Stimulated activated CD4-positive, alpha-beta T cell treated with anti-CD3 and anti-CD28 coated beads, TNF-alpha, amount 100 ng/mL, for 1 hour (primary cell): ENCODE measurements at places on chromosomes 16 and 17.

GRCh38 chr17:48484850-48485249 lies 46.0 kb downstream of the HOXB1 start:
- DNase-seq = no peak

GRCh38 chr16:48963901-48964615 lies 317.6 kb downstream of the CBLN1 start:
- no peak for DNase-seq

- DNase-seq = no peak
Observed at GRCh38 chr17:46964315-46965265, 14.5 kb downstream of the RPRML start.

DNA sequence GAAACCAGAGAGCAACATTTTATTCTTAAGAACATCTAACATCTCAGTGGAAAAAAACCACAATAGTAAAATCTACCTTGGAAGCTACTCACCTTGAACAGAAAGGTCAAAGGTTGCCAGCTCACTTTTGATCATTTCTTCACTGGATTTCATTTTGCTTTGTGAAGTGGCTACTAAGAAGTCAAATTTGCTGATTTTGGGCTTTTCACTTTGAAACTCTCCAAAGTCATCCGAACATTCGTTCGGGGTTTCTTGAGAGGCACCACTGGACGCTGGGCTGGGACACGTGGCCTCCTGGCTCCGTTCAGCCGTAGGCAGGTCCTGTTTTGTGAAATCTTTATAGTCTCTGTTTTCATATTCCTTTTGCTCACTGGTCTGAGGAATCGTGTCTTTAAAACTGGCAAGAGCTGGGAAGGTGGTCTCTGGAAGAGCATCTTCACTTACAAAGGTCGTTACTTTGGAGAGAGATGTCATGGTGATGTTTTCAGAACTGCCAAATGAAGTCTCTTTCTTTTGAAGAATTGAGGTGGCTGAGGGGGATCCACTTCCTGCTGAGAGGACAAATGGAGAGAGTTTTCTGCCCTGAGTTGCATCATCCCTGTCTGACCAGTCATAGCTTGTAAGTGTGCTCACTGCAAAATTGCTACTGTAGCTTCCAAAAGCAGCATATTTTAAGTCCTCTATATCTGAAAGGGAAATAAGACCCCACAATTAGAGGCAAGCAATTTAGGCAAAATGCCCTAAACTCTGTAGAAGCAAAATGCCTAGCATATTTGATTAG lies 52.4 kb downstream of the DUSP14 start:
- DNase-seq = no peak

- no peak for DNase-seq
Observed at GRCh38 chr17:333626-334396, 18.8 kb downstream of the RPH3AL start.

GRCh38 chr16:70745536-70746025 lies 55.4 kb downstream of the VAC14 start:
- no peak for DNase-seq

DNA sequence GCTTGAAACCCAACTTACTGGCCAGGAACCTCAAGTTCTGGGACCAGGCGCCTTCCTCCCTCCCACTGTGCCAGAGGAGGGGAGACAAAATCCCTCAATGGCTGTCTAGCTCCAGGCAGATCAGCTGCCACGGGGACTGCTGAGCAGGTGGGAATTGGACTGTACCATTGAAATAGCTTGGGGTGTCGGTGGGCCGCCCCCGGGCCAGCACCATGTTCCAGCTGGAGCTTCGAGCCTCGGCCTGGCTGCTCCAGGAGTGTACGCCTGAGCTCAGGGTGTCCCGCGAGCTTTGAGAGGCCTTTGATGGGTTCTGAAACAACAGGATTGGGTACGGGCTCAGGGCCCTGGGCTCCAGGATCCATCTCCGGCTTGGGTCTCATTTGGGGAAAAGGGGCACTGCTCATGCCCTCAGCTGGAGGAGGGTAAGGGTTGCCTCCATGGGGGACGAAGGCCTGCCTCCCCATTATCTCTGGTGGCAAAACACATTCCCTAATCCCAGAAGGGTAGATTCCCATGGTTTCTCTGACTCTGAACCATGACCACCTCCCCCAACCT lies 4.6 kb upstream of the SPATA32 start:
- no peak for DNase-seq

- no peak for DNase-seq
Observed at GRCh38 chr17:65638221-65638975, 77.0 kb upstream of the AXIN2 start.

DNA sequence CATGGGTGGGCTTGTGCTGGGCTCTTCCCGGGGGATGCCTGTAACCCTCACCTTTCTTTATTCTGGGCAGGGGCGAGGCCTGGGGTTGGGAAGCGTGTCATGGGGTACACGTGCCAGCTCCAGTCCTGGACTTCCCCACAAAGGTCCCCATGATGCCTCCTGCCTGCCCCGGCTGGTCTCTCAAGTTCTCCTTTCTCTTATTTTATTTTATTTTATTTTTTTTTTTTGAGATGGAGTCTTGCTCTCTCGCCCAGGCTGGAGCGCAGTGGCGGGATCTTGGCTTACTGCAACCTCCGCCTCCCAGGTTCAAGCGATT lies 8.6 kb downstream of the ATP2A3 start:
- no peak for DNase-seq

DNA sequence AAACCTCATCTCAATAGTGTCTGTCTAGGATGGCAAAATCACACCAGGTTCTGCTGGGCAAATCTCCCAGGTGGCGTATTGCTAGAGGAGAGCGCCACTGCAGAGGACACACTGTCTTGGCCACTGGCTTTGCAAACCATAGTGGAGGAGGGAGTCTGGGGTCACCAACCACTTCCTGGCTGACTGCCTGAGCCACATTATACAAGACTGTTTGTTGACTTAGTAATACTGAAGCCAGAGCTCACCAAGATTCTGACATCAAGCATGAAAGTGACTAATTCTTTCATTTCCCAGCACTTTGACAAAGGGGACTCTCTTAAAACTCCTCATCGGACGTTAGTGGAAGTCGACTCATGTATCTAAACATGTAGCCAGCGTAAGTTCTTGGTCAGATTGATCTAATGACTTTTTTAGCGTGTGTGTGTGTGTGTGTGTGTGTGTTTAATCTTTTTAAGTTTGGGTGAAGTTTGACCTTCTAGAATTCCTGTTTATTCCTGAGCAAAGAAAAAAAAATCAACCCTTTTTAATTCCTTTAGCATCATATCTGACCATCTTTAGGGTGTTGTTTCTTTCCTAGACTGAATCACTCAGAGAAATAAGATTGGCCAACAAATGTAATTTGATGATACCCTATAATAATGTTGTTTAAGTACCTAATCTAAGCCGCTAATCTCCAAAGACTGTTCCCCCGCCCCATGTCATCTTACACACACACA lies 13.7 kb downstream of the PITPNC1 start:
- DNase-seq = no peak

GRCh38 chr16:8828541-8829165 lies 31.0 kb downstream of the PMM2 start:
- no peak for DNase-seq

DNA sequence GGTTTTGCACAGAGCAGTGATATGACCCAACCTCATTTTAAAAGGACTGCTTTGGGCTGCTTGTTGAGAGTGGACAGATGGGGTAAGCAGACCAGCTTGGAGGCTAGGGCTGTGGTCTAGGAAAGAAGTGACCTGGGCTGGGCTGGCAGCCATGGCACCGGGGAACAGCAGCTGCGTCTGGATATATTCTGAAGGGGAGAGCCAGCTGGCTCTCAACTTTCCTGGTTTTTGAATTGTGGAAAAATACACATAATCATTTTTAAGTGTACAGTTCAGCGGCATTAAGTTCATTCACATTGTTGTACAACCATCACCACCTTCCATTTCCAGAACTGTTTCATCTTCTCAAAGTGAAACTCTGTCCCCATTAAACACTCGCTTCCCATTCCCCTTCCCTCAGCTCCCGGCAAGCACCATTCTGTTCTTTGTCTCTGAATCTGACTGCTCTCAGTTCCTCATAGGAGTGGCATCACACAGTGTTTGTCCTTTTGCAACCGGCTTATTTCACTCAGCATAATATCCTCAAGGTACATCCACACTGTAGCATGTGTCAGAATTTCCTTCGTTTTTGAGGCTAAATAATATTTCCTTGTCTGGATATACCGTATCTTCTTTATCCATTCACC lies 113.2 kb downstream of the SPECC1 start:
- DNase-seq = no peak

GRCh38 chr17:44004077-44004760 lies at the start of gene NAGS:
Gene NAGS, plus strand, starts transcription at chr17:44004622. Its CDS starts 42 bp downstream, at chr17:44004664.
- DNase-seq = no peak

- DNase-seq = no peak
Observed at GRCh38 chr17:61729690-61730268, 133.5 kb downstream of the BRIP1 start.

GRCh38 chr16:1807626-1808025 lies 14.1 kb upstream of the IGFALS start:
- no peak for DNase-seq

GRCh38 chr17:35588196-35588920 lies 1.2 kb downstream of the AP2B1 start:
- no peak for DNase-seq

GRCh38 chr17:69733171-69734012 lies 318.9 kb downstream of the MAP2K6 start:
- DNase-seq = no peak

GRCh38 chr17:4304417-4305027 lies 40.7 kb upstream of the ANKFY1 start:
- DNase-seq = peak; percentile 14

DNA sequence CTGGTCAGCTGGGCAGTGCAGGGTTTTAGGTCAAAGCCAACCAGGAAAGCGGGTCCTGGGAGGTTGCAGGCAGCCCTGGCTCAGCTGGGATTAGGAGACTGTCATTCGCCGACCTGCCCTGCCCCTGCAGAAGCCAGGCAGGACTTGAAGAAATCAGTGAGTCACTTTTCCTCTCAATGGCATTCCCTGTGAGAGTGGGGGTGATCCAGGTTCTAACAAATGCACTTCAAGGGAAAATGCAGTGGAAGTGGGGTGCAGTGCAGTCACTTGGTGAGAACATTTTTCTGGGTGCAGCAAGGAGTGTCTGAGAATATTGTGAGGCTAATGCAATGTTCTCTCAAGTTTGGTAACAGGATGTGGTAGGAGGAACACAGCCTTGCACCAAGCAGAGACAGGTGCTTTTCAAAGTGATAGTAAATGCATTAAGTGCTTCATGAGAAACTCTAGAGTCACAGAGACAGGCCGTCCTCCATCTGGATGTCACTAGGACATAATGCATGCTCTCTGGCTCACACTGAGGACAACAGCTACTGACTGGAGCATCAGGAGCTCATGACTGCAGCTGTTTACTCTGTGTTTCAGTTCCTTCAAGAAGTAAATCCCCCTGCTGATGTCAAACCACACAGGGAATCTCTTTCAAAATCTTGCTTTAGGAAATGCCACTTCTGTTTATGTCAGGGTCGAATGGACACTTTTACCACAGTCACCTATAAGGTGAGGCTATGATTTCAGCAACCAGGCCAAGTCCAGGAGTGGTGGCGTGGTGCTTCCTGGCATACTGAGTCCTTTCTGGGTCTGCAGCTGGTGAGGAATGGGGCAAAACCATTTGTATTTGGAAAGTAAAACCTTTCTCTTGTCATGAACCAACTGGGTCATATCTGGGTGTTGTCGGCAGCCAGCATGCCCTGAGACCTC lies 16.7 kb downstream of the CDK5R1 start:
- no peak for DNase-seq

GRCh38 chr16:21159281-21159951 lies 942 bp downstream of the LDAF1 start:
- no peak for DNase-seq

DNA sequence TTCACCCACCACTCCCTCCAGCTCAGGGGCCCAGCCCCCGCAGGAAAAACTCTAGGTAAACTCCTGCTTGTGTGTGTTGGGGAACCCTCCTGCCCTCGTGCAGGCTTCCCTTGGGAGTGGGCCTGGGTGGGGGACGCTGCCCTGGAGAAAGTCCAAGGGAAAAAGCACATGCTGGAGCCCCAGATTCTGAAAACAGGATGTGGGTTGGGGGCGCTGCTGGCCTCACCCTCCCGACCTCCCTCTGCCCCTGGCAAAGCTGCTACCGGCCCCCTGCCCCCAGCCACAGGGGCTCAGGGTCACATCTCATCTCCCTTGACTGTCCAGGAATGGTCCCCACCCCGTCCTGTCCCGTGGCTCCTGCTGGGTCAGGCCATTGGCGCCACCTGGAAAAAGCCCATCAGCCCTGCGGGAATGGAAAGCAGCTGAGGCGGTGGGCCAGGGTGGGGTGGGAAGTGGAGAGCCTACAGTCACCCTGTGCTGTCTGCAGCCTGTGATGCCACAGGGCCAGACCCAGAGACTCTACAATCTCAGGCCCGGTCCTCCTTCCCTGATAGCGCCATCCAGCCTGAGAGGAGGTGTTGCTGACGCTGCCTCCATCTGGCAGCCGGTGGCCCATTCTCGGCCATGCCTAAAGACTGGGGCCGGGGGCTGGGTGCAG lies 2.5 kb upstream of the GJD3 start:
- DNase-seq = no peak

- DNase-seq = no peak
Observed at GRCh38 chr16:61005952-61006351, 1030.3 kb downstream of the CDH8 start.

GRCh38 chr16:27840311-27841060 lies 223.0 kb downstream of the GSG1L start:
- DNase-seq = no peak

- no peak for DNase-seq
Observed at GRCh38 chr17:17088541-17089525, 46.6 kb downstream of the MPRIP start.

DNA sequence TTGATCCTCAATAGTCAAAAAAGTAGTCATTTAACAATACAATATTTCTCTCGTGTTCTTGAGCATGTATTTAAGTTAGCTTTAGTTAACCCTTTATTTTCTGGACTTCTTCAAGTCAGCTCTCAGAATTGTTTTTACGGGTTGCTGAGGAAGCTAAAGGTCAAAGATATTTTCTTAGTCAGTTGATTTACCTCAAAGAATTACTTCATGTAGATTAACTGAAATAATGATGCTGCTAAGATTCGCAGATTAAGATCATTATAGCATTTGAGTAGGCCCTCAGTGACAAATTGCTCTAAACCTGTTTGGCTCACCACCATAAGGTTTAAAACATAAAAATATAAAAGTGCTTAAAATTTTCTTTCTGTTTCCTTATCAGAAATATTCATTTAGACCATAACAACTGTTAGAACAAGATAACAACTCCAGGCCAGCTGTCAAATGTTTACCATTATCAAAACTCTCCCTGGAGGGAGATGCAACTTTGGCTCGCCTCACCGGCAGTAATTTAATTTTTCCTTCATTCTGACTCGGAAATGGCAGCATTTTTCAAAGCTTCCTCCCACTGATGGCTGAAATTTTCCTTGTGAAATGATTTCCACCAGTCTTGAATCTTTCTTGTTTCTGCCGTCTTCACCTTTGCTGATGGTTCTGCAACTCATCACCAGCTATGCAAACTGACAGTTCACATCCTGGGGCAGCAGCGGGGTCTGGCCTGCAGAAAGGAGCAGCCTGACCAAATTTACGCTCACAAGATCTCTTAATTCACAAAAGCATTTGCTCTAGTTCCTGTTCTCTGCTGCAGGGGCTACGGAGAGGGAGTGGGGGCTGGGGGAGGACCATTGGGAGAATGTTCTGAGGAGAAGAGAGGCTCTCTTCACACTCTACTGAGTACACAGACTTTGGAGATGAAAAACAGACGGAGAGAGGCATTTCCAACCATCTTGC lies 254.8 kb upstream of the TBX2 start:
- DNase-seq = no peak
